OCI-LY7 (cell line): ENCODE measurements at places on chromosomes 16 and 17. TPM values are rescaled to one million over a fixed set of nuclear protein-coding genes. Genes with fewer than 3 reads are reported as not detected.
A peak's percentile ranks its signal among the peaks of the same experiment; 100 is the strongest.

DNA sequence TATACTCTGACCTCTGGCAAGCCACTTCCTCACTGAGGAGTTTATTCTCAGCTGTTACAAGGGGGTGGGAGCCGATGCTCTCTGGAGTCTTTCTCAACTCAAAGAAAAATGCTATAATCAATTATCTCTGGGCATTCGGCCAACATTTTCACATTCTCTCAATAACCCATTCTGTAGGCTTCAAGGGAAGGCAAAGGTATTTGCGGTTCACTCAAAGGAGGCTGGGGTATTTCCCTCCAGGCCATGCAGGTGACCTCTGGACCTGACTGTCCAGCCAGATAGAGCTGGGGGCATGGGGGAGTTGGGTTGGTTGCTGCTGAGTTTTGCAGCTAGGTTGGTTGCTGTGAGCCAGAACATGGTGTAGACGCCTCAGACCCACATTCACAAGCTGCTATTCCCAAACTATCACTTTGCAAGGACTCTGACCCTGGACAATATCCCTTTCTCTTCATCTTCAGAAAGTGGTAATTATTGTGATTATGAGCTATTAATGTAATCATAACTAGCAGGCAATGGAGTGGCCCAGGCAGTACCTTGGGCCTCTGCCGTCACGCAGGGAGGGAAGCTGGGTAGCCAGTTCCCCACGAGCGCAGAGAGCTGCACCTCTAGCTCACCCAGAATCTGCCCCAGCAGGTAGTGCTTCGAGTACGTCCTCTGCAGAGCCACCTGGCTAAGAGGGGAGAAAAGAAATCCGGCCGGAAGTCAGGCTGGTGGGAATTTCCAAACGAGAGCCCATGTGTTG is 42.1 kb downstream of the AIPL1 start:
- no peak for DNase-seq

GRCh38 chr17:11490171-11490755 is 108.0 kb upstream of the DNAH9 start:
- DNase-seq: no peak

DNA sequence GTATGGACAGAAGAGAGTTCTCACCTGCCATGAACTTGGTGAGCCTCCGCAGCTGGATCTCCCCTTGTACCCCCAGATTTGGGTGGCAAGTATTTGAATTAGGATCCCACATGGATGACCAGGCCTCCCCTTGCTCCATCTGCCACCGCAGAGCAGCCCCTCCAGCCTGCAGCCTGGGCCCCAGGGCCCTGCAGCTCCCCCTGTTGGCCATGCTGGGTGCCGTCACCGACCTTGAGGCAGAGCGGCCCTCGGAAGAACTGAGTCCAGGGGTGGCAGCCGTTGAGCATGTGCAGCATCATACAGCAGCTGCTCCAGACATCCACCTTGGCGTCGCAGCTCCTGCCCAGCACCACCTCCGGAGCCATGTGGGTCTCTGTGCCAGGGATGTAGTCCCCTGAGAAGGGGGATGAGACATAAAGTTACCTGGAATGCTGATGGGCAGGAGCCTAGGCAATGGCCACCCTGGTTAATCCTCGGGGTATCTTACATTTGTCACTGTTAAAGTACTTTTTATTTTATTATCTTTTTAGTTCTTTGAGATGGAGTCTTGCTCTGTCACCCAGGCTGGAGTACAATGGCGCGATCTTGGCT is 9.0 kb upstream of the SPATA32 start:
- peak; percentile 46 for DNase-seq

- no peak for DNase-seq
Observed at GRCh38 chr16:25264597-25264996, 7.0 kb upstream of the ZKSCAN2 start.

DNA sequence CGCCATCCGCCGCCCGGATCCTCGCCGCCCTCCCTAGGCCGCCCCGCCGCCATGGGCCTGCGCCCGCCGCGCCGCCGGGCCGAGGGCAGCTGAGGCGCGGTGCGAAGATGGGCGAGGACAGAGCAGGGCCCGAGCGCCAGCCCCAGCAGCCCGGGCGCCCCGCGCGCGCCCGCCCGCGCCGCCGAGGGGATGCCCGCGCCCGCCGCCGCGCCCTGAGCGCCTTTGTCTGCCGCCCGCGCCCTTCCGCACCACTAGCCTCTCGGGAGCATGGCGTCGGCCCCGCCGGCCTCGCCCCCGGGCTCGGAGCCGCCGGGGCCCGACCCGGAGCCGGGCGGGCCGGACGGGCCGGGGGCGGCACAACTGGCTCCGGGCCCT is 278 bp downstream of the RAB11FIP3 start:
- DNase-seq: no peak

DNA sequence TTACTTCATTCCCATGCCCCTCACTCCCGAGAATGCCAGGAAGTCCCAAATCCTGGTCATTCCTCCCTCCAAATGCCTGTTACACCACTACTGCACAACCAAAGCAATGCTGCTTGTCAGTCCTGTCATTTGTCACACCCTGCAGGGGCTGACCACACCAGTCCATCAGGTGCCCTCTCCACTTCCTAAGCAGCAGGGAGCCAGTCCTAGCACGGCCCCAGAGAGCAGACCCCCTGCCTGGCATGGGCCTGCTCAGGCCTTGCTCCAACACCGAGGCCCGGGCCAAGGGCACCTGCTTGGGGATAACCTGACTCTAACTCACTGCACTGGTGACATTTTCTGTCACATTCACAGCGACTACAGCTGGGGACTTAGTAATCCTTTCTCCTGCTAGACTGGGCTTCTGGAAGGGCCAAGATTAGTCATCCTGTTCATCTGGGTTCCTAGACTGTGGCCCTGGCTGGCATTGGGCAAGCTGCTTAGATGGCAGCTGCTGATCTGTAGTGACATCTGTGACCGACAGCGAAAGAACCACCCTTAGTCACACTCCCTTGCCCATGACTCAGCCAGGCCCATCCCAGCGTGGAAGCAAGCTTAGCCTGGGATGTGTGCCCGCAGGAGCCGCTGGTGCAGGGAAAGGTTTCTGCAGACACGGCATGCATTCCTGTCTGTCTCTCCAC is 5.4 kb downstream of the ALYREF start:
- no peak for DNase-seq

GRCh38 chr17:66511135-66511534 is 208.7 kb downstream of the PRKCA start:
- DNase-seq: no peak

DNA sequence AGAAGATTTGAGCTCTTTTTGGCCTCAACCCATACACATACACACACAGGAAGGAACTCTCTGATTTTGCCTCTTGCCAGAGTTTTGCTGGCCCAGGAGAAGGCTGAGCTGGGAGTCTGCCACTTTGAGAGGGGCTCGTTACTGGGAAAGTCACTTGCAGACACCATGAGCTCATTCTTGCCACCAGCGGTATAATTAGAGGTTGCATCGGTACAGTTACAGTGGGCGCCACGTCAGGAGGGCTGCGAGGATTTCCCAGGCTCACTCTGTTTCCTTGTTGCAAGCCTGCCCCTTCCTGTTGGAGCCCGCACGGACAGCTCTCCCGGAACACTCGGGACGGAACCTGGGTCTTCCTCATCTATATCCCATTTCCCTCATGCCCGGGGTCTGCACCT is 3.1 kb upstream of the SDK2 start:
- no peak for DNase-seq

Gene CHRNE
- total RNA-seq: 0.27 and 0.68 TPM in 2 replicates

Gene PLK1
- total RNA-seq: 156 and 164 TPM in 2 replicates

Gene ANKS4B
- total RNA-seq: not detected in 2 replicates

Gene C16orf89
- not detected in 2 replicates for total RNA-seq
